Activated CD8-positive, alpha-beta memory T cell treated with anti-CD3 and anti-CD28 coated beads for 4 hours (primary cell): ENCODE measurements at places on chromosomes 5 and 9.

- DNase-seq = no peak
Measured at GRCh38 chr5:176183321-176184074, 54.7 kb upstream of the SIMC1 start.

DNA sequence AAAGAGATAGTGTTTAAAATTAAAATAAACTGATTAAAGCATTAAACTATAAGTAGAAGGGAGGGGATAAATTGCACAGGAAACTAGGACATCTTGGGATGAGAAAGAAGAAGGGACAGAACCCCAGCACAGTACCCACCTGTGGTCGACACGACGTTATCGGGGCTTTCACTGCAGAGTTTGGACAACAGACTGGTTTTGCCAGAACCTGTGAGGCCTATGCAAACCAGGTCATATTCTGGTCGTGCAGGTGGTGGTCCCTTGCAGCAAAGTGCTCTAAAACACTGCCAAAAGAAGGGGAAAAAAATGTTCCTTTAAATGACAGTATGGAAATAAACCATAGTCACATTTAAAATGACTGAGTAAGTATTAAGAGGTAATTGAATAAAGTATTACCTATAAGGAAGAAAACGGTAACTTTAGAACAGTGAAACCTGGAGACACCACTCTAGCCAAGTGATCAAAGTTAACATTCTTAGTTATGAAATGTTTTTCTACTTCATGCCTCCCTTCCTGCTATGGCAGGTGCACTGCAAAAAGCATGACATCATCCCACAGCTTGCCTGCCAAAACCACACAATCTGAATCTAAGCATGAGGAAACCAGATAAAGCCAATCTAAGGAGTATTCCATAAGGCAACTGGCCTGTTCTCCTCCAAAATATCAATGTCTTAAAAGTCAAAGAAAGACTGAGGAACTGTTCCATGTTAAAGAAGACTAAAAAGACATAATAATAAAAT, 138.6 kb downstream of the ARL15 start:
- DNase-seq = no peak

- no peak for DNase-seq
Measured at GRCh38 chr5:143955141-143955540, 143.2 kb downstream of the HMHB1 start.

DNA sequence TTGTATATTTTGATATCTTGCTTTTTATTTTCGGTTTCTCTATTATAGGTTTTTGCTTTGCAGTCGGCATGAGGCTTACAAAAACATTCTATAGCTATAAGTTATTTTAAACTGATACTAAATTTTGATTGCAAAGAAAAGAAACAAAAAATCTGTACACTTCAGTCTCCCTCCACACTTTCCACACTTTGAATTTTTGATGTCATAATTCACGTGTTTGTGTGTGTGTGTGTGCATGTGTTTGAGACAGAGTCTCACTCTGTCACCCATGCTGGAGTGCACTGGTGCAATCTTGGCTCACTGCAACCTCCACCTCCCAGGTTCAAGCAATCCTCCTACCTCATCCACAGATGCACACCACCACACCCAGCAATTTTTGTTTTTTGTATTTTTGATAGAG, 124.9 kb downstream of the MRPS30 start:
- DNase-seq = no peak

GRCh38 chr9:107222020-107222522, 61.0 kb upstream of the RAD23B start:
- DNase-seq = no peak

GRCh38 chr9:17624571-17624970, 45.7 kb downstream of the SH3GL2 start:
- no peak for DNase-seq

- peak; percentile 71 for DNase-seq
Measured at GRCh38 chr9:92325269-92325990, at the start of the genes CENPP and NOL8. CENPP (plus strand) TSS chr9:92325953. NOL8 (minus strand) TSS chr9:92325350; CDS start chr9:92324161, 1,189 bp downstream.

- no peak for DNase-seq
Measured at GRCh38 chr5:12023614-12024241, 119.5 kb upstream of the CTNND2 start.

- DNase-seq = no peak
Measured at GRCh38 chr5:93891491-93892480, 150.4 kb upstream of the POU5F2 start.

DNA sequence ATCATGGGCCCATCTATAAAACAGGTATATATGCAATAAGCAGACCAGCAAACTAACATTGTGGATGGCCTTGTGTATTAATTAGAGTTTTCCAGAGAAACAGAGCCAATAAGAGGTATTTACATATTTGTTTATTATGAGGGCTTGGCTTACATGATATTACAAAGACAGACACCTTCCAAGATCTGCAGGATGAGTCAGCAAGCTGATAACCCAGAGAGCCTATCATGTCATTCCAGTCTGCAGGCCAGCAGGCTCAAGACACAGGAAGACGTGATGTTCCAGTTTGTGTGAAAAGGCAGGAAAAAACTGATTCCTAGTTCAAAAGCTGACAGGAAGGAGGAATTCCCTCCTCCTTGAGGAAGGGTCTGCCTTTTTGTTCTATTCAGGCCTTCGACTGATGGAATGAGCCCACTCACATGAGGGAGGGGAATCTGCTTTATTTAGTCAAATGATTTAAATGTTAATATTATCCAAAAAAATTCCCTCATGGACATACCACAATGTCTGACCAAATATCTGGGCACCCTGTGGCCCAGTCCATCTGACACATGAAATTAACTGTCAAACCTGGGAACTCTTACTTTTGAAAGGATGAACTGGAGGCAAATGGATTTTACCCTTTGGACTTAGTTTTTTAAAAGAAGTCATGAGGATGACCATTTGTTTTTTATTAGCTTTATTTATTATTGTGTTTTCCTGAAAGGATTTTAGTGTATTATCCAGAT, 161.2 kb upstream of the CHD1 start:
- no peak for DNase-seq

- no peak for DNase-seq
Measured at GRCh38 chr5:142210864-142211412, 102.4 kb downstream of the NDFIP1 start.

DNA sequence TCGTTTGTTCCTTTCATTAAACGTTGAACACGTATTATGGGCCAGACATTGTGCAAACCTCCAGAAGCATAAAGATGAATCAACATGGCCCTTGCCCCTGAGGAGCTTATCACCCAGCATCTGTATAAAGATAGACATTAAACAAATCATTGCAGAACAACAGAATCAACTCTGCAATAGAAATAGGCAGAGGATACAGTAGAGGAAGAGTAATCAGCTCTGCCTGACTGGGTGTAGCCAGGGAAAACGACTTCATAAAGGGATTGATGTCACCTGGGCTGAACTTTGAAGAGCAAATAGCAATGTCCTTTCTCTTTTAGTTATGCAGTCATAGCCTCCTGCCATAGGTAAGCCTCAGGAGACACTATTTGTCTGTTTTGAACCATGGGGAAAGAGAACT, 13.4 kb downstream of the RGS7BP start:
- DNase-seq = no peak

- no peak for DNase-seq
Measured at GRCh38 chr5:163531272-163531671, 25.9 kb downstream of the MAT2B start.

DNA sequence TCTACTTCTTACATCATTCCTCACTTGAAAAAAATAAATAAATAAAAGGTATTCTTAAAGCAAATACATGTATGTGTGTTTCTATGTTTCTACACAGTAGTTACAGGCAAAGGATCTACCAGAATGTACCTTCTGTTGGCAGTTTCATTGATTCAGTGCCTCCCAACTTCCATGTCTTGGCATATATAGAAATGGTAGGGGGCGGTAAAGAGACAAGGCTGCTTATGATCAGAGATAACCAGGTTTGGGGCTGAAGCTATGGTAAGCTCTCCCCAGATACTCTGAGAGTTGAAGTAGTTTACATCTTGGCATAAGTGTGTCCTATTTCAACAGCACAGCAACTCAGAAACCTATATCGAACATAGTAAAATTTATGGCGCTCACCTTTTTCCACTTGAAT, 1075.4 kb upstream of the C9orf72 start:
- DNase-seq = no peak

DNA sequence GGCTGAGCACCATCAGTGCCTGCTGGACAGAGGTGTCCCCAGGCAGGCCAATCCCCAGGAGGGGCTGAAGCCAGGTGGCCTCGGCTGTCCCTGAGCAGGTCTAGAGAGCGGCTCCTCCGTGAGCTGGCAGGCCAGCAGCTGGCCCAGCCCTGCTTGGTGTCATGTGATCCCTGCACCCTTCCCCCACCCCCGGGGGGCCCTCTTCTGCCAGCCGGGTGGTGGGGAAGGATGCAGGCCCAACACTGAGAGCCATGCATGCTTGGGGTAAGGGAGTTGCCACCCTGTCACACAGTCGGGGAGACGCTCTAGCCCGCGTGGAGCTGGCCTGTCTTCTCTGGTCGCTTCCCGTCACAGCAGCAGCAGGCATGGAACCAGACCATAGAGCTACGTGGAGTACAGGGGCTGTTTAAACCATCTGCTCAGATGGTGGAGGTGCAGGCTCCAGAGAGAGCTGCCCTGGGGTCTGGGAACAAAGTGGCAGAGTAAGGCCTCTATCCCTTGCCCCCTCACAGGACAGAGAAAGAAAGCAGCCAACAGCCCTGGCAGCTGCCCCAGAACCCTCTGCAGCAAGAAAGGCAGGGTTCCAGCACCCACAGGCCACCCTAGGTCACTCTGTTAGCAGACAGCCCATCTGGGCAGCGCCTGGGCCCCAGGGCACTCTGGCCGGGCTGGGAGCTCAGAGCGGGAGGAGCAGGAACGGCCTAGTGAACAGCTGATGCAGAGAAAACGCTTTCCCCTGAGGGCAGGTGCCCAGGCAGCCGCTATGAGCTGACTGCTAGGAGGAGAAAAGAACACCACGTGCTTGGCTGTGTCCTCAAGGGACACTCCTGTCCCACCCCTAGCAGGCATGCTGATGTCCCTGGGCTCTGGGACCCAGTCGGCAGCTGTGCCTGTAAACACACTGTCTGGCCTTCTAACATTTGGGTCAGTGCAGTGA, 6.8 kb downstream of the RALGDS start:
- no peak for DNase-seq

DNA sequence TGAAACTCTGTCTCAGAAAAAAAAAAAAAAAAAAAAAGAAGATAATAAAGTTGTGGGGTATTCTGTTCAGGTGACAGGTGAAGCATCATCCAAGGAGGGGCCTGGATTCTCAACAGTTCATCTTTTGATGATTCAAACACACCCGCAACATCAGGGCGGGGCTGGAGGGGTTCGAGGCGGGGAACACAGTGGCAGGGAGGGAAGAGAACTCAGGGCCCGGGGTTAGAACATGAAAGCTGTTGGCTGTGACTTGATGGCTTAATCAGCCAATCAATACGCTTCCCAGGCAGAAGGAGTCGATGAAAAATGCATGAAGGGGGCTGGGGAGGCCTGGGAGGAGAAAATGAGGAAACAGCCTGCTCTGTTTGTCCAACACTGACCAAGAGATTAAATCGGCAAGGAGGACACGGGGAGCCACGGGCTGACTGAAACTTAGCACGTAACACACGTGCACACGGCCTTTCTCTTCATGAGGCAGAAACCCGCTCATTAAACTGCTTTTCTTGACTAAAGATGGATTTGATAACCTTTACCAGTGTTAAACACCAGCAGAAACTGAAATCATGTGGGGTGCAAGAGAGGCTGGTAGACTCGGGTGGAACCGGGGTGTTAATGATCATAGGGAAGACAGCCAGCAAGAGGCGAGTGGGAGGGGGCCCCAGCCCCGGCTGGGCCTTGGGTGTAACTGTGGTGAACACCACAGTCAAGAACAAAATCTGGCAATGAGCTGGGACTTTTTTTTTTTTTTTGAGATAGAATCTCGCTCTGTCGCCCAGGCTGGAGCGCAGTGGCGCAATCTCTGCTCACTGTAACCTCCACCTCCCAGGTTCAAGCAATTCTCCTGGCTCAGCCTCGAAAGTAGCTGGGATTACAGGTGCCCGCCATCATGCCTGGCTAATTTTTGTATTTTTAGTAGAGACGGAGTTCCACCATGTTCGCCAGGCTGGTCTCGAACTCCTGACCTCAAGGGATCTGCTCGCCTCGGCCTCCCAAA, 105.7 kb upstream of the RAPGEF1 start:
- DNase-seq = no peak

DNA sequence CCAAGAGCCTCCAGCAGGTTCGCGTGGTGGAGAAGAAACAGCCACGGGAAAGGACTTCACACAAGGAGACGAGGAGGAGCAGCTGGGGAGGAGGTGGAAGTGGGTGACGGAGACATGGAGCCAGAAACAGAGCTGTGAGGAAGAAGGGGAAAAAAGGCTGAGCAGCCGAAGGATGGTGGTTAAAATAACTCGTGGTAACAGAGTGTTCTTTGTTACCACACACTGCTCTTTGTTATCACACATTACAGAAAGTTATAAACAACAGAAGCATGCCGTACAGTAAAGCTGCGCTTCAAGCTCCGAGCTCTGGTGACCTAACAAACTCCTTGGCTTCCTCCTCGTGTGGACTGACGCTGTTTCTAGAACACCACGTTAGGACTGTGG, 215.4 kb downstream of the GLIS3 start:
- no peak for DNase-seq

- no peak for DNase-seq
Measured at GRCh38 chr9:86649913-86650312, 295.7 kb upstream of the TUT7 start.

GRCh38 chr5:132428147-132428482, 58.6 kb downstream of the SLC22A5 start:
- no peak for DNase-seq

GRCh38 chr5:125413496-125414274, 667.2 kb upstream of the ZNF608 start:
- DNase-seq = no peak

DNA sequence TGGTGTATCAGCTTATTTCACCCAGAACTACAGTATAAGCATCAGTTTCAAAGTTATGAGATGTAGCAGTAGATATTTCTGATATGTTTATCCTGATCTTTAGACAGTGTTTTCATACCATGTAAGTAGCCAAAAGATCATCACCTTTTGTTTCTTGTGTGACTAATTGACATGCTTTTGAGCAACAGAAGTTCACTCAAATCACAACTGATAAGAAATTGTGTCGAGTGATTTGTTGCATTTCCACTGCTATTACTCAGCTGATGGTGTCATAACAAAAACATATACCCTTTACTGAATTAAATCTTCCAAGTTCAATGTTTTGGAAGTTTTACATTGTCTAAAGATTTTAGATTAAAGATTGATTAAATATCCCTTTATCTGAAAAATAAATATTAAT, 324.5 kb downstream of the TUSC1 start:
- no peak for DNase-seq

DNA sequence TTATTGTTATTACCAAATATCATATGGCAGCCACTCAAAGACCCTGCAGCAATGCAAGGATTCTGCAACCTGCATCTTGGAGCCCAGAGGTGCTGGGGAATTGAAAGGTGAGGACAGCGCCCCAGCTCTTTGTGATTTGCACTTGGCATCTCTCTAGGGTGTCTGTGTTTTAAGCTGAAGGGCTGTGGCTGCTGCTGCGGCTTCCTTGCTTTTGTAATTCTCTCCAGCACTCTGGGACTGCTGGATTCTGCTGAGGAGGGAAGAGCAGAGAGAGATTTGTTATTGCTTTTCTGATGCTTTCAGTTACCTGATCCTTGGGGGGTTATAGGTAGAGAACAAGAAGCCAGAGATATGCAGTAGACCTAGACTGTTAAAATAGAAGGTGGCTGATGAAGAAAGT, 562.4 kb downstream of the EBF1 start:
- DNase-seq = no peak

- no peak for DNase-seq
Measured at GRCh38 chr9:91426123-91426745, 2.6 kb upstream of the NFIL3 start.

GRCh38 chr5:116844015-116844414, 269.4 kb upstream of the SEMA6A start:
- no peak for DNase-seq
